Stimulated activated CD4-positive, alpha-beta T cell treated with anti-CD3 and anti-CD28 coated beads, Interleukin-1b, Interleukin-23, amount 100 ng/mL, for 24 hours (primary cell): ENCODE measurements at places on chromosomes 6 and 20.
A peak's percentile ranks its signal among the peaks of the same experiment; 100 is the strongest.

- no peak for DNase-seq
Measured at GRCh38 chr6:136656121-136656520, 105.9 kb upstream of the MAP7 start.

GRCh38 chr6:68880050-68880813 lies 245.2 kb downstream of the ADGRB3 start:
- no peak for DNase-seq

DNA sequence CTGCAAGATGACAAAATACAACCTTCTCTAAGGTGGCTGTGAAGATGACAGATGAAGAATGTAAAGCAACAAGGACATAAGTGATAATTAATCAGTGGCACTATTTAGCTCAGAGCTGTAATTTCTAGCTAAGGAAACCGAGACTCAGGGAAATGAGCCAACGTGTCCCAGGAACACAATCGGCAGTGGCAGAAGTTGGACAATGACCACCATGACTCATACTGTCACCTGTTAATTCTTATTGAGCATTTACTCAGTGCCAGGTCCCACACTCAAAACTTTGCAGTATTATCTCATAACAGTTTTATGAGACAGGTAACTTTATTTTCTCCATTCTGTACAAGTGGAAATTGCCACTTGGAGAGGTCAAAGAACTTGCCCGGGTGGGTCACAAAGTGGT lies 55.8 kb downstream of the LAMA4 start:
- no peak for DNase-seq

DNA sequence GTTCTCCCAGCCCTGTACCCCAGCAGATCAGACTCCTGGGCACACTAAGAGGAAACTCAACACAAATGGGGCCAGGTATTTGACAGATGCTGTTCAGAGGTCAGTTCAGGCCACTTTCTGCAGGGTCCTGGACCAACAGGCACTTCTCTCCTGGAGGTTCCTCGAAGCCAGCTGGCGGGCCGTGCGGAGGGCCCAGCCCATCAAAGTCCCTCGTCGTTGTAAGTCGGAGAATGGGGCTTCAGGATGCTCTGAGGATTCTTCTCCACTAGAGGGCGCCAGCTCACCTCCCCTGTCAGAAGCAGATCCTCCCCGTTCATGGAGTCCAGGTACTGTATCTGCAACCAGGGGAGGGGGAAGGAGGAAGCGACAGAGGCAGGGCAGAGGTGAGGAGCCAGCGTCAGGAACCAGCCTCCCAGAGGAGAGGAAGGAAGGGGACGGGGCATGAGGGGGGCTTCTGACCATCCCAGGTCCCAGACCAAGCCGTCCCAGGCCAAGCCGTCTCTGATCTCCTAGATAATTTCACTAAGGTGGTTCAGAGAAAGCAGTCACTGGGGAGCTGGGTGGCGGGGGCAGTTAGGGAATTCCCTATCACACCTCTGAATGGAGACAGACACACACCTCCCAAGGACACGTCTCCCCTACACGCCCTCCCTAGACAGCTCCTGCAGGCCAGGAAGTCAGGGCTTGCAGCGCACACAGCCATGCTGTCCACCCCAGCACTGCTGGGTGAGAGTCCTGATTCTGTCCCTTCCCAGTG lies 11.7 kb upstream of the FAM83C start:
- DNase-seq: peak; percentile 75

- no peak for DNase-seq
Measured at GRCh38 chr6:92806254-92806653, 613.1 kb downstream of the EPHA7 start.

DNA sequence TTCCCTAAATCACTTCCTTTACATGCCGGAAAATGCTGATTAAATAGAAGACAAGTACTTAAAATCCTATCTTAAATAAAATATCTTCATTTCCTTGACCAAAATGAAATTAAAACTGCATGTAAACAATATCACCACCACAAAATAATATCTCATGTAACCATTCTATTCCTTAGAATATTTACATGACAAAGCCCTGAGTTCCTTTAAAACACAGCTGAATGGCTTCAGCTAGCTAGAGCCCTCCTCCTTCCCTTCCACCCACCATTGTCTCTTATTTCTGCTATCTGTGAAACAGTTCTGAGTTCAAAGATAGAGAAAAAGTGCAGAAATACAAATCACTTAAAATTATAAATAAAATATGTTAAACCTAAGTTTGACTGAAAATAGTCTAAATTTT lies 103.1 kb downstream of the HIVEP2 start:
- no peak for DNase-seq

DNA sequence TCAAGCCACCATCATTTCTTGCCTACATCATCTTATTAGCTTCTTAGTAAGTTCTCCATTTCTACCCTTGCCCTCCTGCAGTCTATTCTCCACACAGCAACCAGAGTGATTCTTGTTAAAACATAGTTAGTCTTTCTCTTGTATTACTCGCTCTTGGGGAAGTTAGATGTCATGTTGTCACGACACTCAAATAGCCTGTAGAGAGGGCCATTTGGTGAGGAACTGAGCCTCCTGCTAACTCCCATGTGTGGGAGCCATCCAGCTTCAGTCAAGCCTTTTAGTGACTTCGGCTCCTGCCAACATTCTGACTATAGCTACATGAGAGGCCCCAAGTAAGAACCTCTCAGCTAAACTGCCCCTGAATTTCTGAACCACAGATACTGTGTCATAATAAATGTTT lies 395.4 kb downstream of the CDC5L start:
- DNase-seq: no peak

DNA sequence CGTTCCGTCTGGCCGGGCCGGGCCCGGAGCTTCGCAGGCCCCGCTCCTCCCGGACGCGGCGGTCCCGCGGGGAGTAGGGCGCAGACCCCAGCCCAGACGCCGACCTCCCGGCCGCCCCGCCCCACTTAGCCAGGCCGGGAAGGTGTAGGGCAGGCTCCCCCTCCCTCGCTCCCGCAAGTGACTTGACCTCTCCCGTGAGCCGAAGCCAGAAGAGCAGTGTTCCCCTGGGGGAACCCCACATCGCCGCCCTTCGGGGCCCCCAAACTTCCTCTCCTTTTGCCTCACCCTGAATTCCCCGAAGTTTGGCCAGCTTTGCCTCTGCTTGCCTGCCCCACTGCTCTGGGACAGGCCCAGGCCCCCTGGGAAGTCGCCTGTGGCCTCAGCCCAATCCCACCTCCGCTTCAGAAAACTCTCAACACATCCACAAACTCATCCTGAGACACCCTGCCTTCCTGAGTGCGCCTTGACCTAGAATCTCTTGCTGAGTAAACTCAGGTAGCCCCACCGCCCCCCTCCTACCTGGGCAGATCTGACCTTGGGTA lies 524 bp upstream of the NOL4L start:
- DNase-seq: no peak

DNA sequence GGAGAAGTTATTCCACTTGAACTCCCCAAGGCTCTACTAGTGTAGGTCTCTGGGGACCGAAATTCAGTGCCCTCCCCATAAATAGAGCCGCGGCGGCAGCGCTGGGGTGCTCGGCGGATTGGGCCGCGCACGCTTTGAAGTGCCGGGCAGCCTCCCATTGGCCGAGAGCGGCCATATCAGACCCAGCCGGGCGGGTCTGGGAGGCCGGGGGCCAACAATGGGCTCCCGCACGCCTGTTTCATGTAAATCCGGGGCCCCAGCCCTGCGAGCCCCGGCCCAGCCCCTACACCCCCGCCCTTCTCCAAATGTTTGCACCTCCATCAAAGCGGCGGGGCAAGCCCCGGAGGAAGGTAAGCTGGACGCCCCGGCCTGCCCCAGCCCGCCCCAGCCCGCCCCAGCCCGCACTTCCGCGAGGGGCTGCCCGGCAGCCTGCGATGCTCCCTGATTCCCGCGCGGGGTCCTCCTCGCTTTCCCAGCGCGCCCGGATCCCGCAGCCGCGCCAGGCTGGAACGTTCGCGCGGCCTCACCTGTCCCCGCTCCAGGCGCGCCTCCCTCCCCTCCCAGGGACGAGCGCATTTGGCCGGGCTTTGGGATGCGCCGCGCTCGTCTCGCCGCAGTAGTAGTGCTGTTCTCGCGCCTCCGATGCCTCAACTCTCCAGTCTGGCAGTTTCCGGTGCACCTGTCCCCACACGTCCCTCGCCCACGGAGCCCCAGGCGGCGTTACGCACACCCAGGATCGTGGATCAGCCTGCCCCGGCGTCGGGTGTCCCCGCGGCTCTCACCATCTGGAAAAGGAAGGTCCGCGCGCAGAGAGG lies at the start of gene TBXT:
TSS of gene TBXT (minus strand) at position 51 of the 815 bp plus-strand sequence. CDS start 260 bp downstream, outside the sequence.
- DNase-seq: no peak

DNA sequence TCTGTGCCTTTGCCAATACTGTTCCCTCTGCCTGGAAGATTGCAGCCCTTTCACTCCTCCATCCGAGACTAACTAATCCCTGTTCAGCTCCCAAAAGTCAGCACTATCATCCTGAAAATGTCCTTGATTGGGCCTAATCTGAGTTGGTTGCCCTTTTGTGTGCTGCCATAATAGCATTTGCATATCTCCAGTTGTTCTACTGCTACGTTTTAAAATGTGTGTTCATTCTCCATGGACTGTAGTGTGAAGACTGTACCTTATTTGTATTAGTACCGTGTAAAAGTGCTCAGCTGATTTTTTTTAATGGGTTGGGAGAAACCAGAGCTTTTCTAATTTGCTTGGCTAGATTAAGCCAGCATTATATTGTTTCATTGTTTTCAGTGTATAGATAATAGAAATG lies 401.3 kb downstream of the LAMA2 start:
- DNase-seq: no peak

- no peak for DNase-seq
Measured at GRCh38 chr6:51996296-51996947, 91.0 kb downstream of the PKHD1 start.

- DNase-seq: no peak
Measured at GRCh38 chr6:126064257-126064747, 78.0 kb downstream of the TRMT11 start.

GRCh38 chr6:111800259-111800765 lies 72.9 kb downstream of the FYN start:
- DNase-seq: no peak

GRCh38 chr6:164005004-164005711 lies 590.6 kb downstream of the QKI start:
- DNase-seq: no peak
